ENCODE measurements at places on chromosomes 11 and 22.
A peak's percentile ranks its signal among the peaks of the same experiment; 100 is the strongest.

GRCh38 chr11:112300094-112300786, 39.6 kb upstream of the PLET1 start:
- no peak for DNase-seq

DNA sequence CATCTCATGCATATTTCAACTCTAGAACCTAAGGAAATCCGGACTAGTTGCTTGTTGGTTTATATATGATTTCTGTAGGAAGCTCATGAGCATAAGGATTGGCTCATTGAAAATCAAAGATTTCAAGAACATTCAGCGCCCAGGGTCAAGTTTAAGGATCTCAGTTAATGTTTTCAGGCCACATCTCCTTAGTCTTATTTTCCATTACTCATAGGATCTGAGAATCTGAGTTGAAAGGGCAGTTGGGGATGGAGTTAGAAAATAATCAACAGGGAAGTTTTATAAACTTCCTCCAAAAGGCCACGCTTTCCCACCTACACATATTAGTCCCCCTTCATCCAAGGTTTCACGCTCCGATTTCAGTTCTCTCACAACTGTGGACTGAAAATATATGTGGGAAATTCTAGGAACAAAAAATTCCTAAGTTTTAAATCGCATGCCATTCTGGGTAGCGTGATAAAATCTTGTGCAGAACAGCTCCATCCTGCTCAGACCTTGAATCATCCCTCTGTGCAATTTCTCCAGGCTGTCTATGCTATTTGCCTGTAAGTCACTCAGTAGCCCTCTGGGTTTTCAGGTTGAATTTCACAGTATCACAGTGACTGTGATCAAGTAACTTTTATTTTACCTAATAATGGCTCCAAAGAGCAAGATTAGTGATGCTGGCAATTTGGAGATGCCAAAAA, 160.2 kb downstream of the KIRREL3 start:
- DNase-seq, result no peak

DNA sequence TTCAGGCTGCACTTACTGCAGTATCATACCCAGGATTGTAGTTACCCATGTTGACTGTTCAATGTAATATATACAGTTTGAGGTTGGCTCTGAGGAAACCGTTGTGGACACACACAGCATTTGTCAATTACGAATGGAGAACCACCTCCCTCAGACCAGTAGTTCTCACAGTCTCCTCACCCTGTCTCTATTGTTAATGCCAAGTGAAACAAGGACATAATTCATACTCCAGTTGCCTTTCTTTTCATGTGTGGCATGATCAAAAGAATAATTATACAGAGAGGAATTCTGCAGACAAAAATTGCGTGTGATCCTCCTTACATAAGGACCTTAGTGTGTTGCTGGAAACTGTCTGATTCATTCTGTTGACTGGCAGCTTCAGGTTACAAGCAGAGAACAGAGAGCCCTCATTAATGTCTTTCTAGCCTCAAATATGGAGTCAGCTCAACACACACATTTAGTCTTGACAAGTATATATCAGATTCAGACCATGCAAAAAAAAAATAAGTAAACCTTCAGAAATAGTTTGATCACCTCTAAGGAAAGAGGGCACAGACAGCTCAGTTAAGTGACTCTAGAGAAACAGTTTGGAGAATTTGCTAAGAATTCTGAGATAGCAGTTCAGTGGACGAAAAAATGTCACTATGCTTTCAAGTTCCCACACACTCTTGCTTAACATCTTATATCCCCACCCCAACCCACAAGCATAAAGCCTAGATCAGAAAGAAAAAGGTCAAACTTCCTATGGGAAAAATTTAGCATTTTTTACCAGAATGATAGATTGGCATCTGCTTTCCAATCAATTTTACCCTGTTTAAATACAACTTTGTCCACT, 96.1 kb downstream of the MAML2 start:
- no peak for DNase-seq

DNA sequence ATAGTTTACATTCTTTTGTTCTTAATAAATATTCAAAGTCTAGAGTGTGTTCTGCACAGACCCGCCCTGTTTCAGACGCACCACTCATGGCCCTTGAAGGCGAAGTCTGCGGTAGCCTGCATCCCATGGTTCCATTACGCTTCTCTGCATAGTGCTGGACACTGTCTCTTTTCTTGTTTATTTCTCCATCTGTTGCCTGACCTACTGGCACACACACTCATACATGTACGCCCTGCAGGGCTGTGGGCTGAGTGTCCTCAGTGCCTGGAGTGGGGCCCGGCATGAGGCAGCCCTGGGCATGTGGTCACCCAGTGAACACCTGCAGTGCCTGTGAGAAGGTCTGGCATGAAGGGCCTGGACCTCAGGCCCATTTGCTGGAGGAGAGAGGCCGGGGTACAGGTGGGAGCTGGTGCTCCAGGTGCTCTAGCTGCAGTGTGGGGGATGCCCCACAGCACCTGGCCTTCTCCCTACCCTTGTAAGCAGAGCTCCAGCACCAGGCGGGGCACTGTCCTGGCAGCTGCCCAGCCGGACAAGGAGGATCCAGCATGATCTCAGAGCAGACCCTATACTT, 404.1 kb downstream of the TBC1D22A start:
- no peak for DNase-seq

- DNase-seq, result no peak
Observed at GRCh38 chr11:115561116-115561515, 56.9 kb upstream of the CADM1 start.

DNA sequence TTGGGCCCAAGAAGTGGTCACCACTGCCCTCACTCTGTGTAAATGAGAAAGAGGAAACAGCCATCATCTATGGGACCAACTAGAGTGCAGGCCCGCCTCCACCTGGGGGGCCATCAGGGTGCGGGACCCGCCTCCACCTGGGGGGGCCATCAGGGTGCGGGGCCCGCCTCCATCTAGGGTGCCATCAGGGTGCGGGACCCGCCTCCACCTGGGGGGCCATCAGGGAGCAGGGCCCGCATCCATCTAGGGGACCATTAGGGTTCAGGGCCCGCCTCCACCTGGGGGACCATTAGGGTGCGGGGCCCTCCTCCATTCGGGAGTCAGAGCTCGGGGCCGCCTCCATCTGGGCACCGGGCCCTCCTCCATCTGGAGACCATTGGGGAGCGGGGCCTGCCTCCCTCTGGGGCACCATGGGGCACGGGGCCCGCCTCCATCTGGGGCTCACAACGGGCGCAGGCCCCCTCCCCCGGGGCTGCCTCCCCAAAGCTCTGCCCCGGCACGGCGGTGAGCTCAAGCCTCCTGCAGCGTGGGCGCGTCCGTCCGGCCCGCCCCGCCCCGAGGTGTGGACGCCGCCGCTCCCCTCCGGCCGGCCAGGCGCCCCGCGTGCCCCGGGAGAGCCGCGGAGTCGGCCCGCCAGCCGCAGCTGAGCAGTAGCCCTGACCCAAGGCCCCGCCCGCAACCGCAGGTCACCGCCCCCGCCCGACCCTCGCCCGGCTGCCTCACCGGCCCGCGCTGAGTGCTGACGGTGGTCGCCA, 512 bp downstream of the TOLLIP start:
- no peak for DNase-seq

DNA sequence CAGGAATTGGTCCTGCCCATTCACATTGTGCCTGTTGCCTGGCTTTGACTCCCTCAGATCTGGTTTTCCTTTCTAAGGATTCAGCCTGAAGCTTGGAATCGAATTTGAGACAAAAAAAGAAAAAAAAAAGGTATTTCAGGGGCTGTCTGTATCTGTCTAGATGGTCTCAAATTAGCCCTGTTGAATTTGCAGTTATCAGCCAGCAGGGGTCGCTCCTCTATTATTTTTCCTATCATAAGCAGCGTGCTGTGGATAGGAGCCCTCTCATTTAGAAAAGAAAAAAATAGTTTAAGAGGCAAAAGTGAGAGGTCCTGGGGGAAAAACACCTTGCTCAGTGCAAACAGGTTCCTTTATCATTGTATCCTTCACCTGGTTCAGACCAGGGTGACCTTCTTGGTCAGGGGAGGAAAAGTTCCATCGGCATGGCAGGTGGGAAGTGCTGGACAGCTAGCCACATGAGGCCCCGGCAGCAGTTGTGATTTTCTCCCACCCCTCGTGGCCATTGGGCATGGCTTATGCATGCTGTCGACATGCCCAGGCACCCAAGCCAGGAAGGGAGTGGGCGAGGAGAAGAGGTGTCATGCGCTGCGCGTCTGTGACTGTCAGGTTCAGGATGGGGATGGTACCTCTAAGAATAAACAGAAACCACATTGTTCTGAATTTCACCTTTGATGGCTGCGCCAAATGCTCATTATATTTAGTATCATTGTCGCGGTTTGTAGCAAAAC, 13.1 kb downstream of the OR5AK2 start:
- no peak for DNase-seq

GRCh38 chr11:9077164-9077563, 14.2 kb downstream of the SCUBE2 start:
- no peak for DNase-seq

GRCh38 chr22:24225044-24225601, 19.8 kb downstream of the GGT5 start:
- no peak for DNase-seq

DNA sequence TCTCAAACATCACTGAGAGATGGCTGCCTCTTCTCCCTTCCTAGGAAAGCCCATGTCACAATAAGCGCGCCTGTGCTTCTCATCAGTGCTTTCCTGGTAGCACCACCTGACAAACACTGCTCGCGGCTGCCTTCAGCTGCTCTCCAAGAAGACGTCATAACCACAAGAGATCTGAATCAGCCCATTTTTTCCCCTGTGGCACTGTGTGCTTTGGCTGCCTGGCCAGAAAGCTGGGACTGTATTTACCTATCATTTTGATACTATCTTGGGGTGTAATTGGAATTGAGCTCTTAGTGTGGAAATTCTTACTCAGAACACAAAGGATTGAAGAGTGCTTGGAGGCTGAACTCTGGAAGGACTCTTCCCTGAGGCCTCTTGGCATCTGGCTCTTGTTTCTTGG, 50.3 kb upstream of the EHF start:
- DNase-seq, result no peak

- no peak for DNase-seq
Observed at GRCh38 chr11:72832301-72833082, 18.3 kb downstream of the ATG16L2 start.

- DNase-seq, result no peak
Observed at GRCh38 chr11:27358296-27358695, 4.7 kb downstream of the CCDC34 start.

- DNase-seq, result no peak
Observed at GRCh38 chr11:104665641-104666040, 232.6 kb downstream of the CASP12 start.

GRCh38 chr22:19068784-19069271, 53.4 kb downstream of the DGCR2 start:
- no peak for DNase-seq

- no peak for DNase-seq
Observed at GRCh38 chr22:26374391-26375026, 54.6 kb upstream of the ASPHD2 start.

DNA sequence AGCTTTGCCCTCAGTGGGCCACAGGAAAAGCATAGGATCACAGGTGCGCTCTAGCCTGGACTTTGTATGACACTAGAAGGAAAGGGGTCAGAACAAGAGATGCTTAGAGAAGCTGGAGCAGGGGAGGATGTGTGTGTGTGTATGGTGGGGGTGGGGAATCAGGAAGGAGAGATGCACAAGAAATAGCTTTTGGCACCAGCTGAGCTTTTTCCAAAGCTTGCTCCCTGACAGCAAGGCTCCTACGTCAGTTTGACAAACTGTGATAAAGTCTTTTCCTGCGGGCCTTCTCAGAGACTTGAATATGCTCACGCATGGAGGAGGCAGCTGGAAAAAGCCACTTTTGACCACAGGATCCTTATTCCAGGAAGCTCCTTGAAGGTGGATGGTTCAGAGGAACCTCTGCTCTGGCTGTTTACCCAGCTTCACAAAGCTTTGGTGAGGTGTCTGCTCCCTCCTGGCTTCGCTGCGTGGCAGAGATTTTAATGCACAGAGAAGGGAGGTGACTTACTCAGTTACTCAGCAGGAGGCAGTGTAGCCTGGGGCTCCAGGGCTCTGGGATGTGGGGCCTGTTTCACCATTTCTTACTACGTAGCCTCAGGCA, 3.9 kb downstream of the CDC42EP1 start:
- DNase-seq, result no peak

DNA sequence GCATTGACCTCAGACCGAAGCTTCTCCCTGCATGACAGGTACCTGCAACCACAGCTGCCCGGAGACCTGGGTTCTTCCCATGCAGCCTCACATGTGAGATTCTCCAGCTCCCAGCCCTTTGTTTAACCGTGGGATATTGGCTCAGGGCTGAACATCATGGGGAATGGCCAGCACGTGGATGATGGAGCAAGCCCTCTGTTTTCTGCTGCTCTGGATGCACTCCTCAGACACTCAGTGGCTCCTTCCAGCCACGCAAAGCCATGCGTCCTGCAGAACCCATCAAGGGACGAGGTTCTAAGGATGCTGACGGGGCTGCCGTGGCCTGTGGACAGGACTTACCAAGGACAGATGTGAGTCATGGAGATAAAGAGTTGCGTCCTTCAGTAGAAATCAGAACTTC, 639.1 kb downstream of the BRD1 start:
- DNase-seq, result no peak

DNA sequence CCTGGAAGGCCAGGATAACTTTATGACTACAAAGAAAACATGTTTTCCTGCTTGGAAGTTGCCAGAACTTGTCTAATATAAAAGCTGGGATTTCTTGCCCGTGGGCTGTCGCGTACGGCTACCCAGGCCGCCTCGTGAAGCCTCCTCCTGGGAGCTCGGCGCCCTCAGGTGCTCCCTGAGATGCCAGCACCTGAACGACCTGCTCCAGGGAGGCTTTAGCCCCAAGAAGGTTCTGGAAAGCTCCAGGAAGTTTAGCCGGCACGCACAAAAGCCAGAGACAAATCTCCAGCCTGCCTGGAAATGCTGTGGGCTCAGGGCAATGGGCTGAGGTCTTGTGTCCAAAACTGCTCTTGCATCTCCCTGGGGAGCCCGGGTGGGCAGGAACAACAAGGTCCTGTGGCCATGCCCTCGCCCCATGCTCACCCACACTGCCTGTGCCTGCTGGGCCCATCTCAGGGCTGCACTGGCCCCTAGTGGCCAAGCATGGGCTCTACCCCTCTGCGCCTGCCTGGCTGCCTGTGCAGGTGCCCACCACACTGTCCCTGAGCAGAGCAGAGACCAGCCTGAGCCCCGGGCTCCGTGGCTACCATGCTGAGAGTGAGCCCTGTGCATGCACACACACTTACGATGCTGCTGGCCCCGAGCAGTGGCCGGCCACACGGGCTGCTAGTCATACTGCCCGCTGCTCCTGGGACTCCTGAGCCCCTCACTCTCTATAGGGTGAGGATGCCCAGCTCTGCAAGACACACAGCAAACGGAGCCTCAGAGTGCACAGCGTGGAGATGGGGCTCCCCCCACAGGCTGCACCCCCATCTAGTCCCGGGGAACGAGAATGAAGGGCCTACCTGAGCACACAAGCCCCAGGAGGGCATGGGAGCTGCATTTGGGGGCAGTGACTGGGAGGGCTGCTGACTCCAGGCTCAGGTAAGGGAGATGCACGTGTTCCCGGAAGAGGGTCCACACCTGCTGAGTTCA, 4.9 kb upstream of the CELSR1 start:
- peak; percentile 53 for DNase-seq

DNA sequence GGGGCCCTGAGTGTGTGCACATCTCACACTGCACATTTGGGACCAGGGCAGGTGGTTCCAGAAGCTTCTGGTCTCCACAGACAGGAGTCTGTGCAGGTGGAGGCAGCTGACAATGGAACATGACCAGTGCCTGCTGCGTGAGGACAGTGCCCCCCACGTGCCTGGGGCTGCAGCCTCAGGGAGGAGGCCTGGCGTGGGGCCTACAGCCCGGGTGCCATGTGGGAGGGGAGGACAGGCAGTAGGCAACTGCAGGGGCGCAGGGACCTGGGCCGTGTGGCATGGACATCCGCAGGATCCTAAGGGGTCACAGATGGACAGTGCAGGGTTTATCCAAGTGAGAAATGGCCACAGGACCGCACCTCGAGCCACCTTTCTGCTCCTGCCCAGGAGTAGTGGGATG, 28.8 kb downstream of the TSPAN4 start:
- no peak for DNase-seq
